ENCODE measurements at places on chromosomes 1 and 21.

- no peak for DNase-seq
Observed at GRCh38 chr21:16563795-16564194, 834.0 kb downstream of the USP25 start.

- DNase-seq, result no peak
Observed at GRCh38 chr1:202131956-202132821, 9.5 kb downstream of the GPR37L1 start.

- DNase-seq, result no peak
Observed at GRCh38 chr1:187842406-187843165, 1013.8 kb downstream of the PLA2G4A start.

DNA sequence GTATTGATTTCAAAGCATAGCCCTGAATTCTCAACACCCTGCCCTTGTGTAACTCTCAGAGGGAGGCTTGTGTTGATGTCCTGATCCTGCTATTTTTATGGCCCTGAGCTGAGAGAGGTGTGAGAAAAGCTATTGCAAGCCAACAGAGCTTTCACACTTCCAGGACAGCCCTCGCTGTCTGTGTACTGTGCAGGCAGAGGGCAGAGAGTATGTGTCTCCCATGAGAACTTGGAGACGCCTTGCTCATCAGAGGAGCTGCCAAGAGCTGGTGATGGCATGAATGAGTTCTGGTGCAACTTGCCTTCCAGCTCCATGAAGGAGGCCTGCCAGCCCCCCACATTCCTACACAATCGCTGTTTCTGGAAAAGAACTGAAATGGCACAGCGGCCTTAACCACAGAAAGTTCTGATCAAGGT is 144.1 kb upstream of the AJAP1 start:
- no peak for DNase-seq

DNA sequence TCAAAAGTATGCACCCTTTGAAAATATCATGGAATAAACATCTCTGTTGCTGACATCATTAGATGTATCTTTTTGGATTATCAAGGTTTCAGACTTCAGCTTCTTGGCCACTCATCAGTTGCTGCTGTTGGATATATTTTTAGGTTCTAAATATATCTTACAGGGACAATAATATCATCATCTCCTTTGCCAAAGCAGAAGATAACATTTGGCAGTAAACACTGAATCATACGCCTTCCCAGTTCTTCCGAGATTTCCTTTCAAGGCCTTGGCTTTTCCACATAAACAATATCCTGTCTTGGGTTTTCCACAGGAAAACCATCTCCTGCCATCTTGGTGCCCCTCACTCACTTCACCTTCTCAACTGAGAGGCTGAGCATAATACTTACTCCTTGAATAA is 39.3 kb downstream of the RGS7 start:
- no peak for DNase-seq
